ENCODE measurements at places on chromosomes 6 and 20.

GRCh38 chr6:22149096-22149495 lies 147.7 kb downstream of the PRL start:
- DNase-seq = no peak

- no peak for DNase-seq
Observed at GRCh38 chr20:41587956-41588355, 30.2 kb downstream of the CHD6 start.

- DNase-seq = no peak
Observed at GRCh38 chr20:33180169-33180568, 12.2 kb downstream of the BPIFA2 start.

DNA sequence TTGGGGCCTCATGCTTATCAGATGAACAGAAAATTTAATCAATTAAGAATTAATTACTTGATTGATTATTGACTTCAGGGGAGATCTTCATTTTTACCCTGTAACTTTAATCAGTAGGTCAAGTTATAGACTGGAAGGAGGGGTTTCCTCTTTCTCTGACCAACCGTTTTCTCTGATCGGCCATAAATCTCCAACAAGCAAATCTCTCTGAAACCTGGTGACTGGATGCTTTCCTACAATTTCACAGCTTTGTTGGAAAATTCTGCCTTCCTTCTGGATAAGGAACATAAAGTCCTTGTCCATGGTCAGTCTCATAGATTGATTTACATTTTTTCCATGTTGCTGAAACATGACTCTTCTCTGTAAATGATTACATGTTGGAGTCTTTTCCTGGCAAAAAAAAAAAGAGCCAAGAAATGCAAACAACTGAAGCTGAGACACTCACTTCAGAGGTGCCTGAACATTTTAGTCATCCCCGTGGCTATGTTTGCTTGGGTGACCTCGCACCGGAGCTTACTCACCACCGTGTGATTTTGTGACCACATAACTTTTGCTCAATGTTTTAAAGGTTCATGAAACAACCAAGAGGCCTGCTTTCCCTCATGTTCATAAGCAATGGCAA lies 31.0 kb downstream of the IRF4 start:
- no peak for DNase-seq

DNA sequence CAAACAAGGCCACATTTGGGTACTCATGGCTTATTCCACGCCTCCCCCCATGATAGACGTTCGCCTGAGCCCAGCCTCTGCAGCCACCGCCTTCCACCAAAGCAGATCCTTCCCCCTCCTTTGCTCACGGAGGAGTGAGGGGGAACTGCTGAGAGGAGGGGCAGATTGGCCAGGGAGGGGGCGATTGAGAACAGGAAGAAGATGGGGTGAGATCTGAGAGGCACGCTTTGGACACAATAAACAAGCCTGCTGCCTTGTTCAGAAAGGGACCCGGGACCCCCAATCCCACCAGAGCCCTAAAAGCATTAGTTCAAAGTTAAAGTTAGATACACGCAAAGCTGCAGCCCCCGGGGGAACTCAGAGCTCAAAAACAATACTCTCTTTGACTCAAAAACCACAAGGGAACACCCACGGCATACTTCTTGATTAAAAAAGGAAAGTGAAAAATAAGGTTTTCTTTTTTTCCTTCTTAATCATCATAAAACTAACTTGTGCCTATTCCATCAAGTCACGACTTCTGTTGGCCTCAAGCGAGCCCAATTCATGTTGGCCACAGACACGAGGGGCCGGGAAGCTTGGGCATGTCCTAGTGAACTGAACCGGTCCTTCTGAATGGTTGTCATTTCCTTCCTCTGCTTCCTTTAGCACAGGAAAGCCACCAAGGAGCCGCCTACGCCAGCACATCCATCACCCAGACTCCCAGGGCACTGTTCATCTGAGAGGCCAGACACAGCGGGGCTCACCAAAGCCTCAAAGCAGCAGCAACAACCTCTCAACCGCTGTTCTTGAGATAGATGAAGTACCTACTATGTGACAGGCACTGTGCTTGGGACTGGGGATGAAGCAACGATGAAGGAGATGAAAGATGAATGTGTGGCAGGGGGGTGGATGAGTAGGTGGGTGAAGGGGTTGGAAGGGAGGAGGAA lies 44.7 kb downstream of the NFATC2 start:
- no peak for DNase-seq

DNA sequence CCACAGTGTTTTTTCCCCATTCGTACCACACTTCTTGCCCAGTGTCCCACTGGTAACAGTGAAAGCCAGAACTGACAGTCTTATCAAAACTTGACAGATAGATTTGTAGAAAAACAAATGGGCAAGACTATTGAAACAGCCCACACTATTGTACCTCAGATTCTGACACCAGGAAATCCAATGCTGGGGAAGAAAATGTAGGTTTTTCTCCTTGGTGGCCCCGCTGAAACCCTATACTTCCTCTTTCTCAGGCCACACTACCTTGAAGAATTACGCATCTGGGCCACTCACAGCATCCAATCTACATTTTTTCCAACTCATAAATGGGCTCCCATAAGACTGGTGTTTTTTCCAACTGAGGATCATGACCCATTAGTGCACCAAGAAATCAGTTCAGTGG lies 90.9 kb upstream of the HDDC2 start:
- no peak for DNase-seq

DNA sequence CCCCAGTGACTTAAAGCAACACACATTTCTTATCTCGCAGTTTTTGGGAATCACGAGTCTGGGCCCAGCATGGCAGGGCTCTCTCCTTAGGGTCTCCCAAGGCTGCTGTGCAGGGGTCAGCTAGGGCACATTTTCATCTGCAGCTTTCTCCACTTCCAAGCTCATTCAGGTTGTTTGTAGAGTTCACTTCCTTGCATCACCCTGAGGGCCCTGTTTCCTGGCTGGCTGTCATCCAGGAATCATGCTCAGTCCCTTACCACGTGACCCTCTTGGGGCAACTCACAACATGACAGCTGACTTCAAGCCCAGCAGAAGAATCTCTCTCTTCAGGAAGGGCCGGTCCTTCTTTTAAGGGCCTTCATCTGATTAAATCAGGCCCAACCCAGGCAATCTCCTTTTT lies 21.3 kb downstream of the SNAP25 start:
- DNase-seq = no peak

DNA sequence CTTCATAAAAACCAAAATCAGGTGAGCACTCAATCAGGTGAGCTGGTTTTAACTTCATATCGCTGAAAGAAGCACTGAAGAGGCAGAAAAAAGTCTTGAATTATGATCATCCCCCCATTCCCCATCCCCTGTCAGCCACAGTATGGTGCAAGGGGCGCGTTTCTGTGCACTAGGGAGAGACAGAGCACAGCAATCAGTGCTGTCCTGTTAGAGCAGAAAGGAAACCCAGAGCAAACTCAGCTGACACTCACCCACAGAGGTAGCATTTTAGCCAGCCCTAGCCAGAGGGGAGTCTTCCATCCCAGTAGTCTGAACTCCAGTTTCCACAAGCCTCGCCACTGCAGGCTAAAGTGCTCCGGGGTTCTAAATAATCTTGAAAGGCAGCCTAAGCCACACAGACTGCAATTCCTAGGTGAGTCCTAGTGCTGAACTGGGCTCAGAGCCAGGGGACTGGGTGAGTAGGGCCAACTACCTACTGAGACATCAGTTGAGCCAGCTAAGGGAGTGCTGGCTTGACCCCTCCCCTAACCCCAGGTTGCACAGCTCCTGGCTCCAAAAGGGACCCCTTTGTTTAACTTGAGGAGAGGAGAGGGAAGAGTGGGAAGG lies 1352.6 kb upstream of the GJE1 start:
- DNase-seq = no peak

DNA sequence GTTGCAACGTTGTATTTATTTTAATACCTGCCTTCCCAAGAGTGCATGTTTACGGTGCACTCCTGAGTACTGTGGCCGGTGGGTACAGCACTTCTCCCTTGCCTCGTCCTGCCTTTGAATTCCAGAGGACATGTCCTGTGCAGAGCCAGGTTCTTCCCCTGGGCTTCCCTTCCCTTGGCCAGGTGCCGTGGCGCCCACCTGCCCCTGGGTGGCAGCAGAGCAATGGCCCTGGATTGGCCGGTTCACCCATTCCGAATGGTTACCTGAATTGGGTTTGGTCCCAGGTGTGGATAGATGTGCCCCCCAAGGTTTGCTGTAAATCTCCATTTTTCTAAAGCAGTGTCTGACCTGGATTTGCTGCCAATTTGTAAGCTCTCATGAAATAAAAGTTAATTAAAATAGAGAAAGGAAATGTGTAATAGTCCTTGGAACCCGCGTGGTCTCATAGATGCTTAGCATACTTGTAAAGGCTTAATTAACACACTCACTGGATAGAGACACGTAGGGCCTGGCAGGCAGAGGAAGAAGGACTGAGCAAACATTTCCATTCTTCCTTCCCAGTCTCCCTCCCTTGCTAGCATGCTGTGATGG lies 40.6 kb downstream of the DTD1 start:
- no peak for DNase-seq

GRCh38 chr20:54255157-54255556 lies 47.3 kb downstream of the PFDN4 start:
- DNase-seq = no peak
